ENCODE measurements at places on chromosomes 6 and 20.

DNA sequence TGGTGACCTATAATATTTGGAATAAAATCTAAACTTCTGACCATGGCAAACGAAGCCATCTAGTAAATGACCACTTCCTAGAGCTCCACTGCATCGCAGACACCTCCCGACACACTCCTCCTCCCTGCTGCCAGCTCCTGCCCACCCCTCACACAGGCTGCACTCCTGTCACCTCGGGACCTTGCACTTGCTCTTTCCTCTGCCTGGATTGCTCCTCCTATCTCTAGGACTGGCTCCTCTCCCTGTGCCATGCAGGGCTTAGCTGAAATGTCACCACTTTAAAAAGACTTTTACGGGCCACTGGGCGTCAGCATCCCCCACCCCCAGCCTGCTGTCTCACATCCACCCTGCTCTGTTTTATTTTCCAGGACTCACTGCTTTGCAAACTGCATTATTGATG lies 87.6 kb upstream of the MC3R start:
- no peak for DNase-seq

DNA sequence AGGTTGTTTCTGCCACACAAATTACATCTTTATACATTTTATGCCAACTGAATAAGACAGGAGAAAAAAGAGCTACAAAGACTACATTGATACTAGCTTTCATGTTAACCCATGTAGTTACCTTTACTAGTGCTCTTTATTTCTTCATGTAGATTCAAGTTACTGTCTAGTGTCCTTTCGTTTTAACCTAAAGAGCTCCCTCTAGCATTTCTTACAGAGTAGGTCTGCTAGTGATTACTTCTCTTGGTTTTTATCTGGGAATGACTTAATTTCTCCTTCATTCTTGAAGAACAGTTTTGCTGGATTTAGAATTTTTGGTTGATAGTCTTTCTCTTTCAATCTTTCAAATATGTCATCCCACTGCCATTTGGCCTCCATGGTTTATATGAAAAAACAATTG lies 21.2 kb upstream of the NOP56 start:
- peak; percentile 30 for DNase-seq

DNA sequence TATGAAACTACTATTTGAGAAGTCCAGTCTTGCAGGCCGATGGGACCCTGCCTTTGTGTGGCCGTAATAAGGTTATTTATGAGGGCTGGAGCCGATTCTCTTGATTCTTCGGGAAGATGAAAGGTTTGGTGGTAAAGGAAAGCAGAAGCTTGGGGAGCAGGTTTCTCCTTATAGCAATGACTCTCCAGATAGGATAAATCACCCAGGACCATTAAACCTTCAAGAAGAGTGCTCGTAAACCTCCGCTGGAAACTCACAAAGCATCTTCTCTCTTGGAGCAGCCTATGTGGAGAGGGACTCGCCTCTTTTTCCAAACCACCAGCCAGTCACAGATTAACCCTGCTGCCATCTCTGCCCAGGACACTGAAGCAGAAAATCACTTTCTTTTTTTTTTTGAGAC lies 69.6 kb upstream of the SALL4 start:
- no peak for DNase-seq

GRCh38 chr6:137297887-137298286 lies 78.7 kb upstream of the IFNGR1 start:
- DNase-seq = no peak

- DNase-seq = no peak
These were observed 14.3 kb downstream of the SLA2 start for GRCh38 chr20:36631646-36632045.

GRCh38 chr6:105510746-105511145 lies 107.9 kb upstream of the PREP start:
- no peak for DNase-seq

GRCh38 chr6:27795697-27796494 lies 116.3 kb downstream of the OR2B2 start:
- DNase-seq = peak; percentile 96

- DNase-seq = no peak
These were observed 157.2 kb downstream of the PTPRT start for GRCh38 chr20:43032459-43032858.

GRCh38 chr6:4185419-4185818 lies 50.0 kb upstream of the ECI2 start:
- no peak for DNase-seq

DNA sequence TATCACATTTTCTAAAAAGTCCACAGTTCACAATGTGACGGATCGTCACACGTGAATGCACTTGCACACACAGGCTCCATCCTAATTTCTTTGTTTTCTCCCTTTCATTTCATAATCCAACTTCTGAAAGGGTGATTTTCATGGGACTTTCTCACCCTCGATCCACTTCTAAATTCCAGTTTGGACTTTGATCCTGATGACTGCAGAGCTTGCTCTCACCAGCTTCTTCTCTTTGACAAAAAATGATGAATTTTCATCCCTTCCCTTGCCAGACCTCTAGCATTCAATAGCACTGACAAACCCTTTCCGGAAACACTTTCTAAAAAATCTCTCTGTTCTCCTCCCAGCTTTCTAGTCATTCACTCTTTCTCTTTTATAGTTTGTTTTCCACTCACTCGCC lies 341.2 kb downstream of the SYNE1 start:
- DNase-seq = no peak

DNA sequence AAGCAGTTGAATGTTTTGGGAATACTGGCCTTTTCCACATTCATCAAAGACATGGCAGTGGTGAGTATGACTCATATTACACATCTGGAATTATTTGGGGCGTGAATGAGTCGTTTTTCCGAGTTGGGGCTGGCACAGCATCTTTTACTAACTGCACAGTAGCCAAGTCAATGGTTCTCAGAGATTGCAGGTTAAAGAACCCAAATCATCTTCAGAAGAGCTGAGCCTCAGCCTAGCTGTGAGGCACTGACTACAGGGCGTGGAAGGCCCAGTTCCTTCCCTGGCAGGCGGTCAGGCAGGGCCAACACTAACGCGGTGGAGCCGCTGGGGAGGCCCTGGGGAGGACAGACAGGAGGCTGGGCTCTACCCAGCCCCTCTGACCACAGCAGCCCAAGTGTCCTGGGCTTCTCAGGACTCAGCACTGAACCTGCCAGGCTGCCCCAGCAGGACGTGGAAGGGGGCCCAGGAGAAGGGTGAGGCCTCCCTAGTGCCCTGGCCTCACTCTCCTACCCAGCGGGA lies 20.1 kb upstream of the HELZ2 start:
- DNase-seq = no peak

DNA sequence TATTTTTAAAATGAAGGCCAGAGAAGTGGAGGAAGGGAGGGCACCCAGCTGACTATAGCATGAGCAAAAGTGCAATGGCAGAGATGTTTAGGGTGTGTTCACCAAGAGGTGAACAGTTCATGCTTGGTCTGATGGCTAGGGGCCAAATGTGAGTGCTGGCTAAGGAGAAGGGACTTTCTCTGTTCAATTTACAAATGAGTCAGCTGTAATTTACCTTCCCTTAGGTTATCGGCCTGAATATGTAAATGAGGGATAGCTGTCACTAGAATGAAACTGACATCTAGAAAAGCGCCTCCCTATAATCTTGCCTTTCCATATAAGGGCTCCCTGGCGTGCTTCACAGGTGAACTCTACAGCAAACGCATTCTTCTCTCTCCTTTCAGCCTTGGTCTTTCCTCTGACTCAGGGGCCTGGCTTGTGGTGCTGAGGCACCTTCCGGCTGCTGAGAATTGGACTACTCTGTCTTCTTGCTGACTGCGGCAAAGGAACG lies 114.7 kb upstream of the BACH2 start:
- DNase-seq = no peak
